ENCODE measurements at places on chromosomes 13 and 19.

DNA sequence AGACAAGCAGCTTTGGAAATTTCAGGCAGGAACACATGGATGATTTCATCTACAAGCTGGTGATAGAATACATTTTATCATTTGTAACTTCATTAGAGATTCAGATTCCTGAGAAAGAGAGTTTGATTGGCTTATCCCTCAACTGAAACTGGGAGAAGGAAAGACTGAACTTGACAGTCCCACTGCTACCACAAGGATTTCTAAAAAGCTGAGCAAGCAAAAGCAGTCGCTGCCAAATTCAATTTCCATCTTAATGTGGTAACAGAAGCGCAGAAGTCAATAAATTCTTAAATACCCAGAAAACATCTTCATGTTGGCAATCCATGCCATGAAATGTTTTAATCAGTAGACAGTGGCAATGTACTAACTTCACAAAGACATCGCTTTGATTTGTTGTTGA, 172.1 kb upstream of the DACH1 start:
- DNase-seq, result no peak

GRCh38 chr13:24243302-24243701, 66.1 kb upstream of the C1QTNF9 start:
- DNase-seq, result no peak

- no peak for DNase-seq
Measured at GRCh38 chr19:56877069-56877715, 36.7 kb upstream of the PEG3 start.

GRCh38 chr13:39682788-39683187, 27.3 kb downstream of the COG6 start:
- DNase-seq, result no peak

GRCh38 chr13:94617389-94618000, 15.8 kb downstream of the GPR180 start:
- peak; percentile 29 for DNase-seq

- no peak for DNase-seq
Measured at GRCh38 chr13:46994492-46994891, 97.6 kb upstream of the HTR2A start.

DNA sequence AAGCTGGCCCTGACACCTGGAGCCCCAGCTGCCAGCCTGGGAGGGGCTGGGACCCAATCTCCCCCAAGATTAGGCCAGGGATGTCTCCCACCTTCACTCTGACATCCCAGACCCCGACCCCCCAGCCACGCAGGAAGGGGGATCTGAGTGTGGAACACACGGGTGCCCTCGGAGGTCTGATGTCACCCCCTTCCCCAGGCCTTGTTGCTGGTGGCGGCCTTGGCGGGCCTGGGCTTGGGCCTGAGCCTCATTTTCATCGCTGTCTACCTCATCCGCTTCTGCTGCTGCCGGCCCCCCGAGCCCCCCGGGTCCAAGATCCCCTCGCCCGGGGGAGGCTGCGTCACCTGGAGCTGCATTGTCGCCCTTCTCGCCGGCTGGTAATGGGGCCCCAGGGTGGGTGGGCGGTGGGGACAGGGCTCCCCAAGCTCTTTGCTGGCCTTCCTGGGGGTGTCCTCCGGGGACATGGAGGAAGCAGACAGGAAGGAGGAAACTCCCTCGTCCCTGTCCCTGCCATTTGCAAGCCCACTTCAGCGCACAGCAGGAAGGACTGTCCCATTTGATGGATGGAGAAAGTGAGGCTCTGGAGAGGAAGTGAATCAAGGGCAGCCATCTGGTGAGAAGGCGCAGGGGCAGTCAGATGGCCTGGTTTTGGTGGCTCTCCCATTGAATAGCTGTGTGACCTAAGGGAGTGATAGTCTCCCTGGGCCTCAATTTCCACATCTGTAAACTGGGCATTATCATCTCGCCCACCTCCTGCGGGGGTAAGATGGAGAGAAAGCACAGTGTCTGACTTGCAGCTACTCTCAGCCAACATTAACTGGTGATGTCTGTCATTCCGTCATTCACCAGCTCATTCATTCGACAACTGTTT, 3.9 kb downstream of the TTYH1 start:
- no peak for DNase-seq

- DNase-seq, result no peak
Measured at GRCh38 chr13:42149136-42149535, 100.7 kb downstream of the DGKH start.

- no peak for DNase-seq
Measured at GRCh38 chr13:45519493-45519892, 54.8 kb downstream of the COG3 start.

DNA sequence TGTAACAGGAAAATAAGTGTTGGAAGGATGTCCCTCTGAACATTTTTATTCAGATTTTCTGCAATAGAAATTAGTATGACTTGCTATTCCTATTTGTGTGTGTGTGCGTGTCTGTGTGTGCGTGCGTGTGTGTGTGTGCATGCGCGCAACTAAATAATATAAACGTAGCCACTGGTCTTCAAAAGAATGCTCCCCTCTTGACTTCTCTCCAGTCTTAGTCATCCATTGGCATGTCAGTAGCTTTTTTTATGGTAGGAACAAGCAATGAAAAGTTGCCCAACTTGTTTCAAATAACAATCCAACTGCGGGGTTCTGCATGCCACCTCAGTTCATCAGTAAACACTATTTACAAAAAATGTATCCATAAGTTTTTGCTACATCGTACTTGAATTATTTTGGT, 249.6 kb downstream of the GPC6 start:
- DNase-seq, result no peak

DNA sequence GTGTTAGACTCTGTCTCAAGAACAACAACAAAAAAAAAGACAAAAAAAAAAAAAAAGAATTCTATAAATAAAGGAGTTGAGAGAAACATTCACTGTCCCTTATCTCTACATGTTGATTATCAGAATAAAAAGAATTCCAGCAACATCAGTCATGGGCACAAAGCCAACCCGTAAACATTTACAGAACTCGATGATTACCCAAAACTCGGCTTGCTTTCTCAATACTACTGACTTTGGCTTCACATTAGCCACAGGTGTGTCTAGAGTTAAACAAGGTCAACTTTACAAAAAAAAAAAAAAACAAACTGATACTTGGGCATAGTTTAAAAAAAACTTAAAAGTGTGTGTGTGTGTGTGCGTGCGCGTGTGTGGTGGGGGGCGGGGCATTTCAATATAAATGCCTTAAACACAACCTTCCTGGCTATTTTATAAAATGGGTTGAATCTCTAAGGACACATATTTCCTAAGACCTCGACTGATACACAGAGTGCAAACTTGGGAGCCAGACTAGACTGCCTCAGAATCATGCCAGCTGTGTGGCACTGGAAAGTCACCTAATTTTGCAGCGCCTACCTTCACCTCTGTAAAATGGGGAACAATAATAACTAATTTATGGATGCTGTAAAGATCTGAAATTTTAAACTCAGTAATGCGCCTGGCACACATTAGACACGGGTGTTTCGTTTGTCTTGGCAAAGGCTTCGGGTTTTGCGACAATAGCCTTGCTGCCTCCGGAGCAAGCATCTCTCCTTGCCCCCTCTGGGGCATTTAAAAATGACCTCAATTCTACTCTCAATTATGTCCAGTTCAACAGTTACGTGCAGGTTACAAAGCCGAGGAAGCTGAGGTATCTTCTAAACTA, 922 bp downstream of the EBPL start:
- peak; percentile 25 for DNase-seq

- DNase-seq, result peak; percentile 62
Measured at GRCh38 chr19:4583961-4584669, 24.6 kb upstream of the SEMA6B start.

DNA sequence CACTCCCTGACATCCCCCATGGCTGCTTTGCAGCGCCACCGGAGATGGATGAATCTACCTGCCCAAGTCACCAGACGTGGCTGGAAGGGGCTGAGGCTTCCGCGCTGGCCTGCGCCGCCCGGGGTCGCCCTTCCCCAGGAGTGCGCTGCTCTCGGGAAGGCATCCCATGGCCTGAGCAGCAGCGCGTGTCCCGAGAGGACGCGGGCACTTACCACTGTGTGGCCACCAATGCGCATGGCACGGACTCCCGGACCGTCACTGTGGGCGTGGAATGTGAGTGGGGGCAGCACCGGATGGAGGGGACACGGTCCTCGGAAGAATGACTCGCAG, 4.6 kb downstream of the ICAM5 start:
- peak; percentile 64 for DNase-seq
